ENCODE measurements at places on chromosomes 11 and 22.

- DNase-seq, result no peak
Observed at GRCh38 chr11:121451178-121451985, 732 bp upstream of the SORL1 start.

GRCh38 chr11:115503083-115503885, 931 bp downstream of the CADM1 start:
- DNase-seq, result no peak

- DNase-seq, result no peak
Observed at GRCh38 chr11:57081356-57081755, 92.6 kb downstream of the OR5AK2 start.

DNA sequence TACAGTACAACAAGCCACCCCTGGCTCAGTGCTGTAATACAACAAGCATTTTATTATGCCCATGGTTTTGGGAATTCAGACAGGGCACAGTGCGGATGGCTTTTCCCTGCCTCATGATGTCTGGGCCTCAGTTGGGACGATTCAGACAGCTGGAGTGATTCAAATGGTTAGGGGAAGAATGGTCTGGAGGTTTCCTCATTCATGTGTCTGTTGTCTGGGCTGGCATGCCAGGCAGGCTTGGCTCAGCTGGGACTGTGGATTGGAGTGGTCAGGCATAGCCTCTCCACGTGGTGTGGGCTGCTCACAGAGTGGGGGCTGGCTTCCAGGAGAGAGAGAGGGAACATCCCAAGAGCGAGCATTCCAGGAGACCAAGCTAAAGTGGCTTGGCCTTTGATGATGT, 164.4 kb downstream of the C11orf91 start:
- no peak for DNase-seq

GRCh38 chr11:5620651-5621521, 3.9 kb upstream of the TRIM34 start:
- DNase-seq, result no peak
